ENCODE measurements at places on chromosomes 3 and 15. TPM values are rescaled to one million over a fixed set of nuclear protein-coding genes. Genes with fewer than 3 reads are reported as not detected.

EAF2 gene
- total RNA-seq, result 0.51 TPM

PPP1R2 gene
- total RNA-seq, result 255 TPM

ADAMTS9 gene
- total RNA-seq, result 38.2 TPM

LRRC31 gene
- total RNA-seq, result not detected

RTP3 gene
- total RNA-seq, result not detected

LARP6 gene
- total RNA-seq, result 9.1 TPM

RUBCN gene
- total RNA-seq, result 9.0 TPM

GPR62 gene
- total RNA-seq, result under 0.01 TPM

HIGD2B gene
- total RNA-seq, result not detected

LMAN1L gene
- not detected for total RNA-seq

SNURF gene
- total RNA-seq, result 19.6 TPM

ALDH1L1 gene
- total RNA-seq, result not detected

ST3GAL6 gene
- 7.2 TPM for total RNA-seq

PPP1R14D gene
- total RNA-seq, result not detected

SH3GL3 gene
- total RNA-seq, result not detected

CCR3 gene
- not detected for total RNA-seq

CACNA2D3 gene
- not detected for total RNA-seq

ACKR2 gene
- 3.5 TPM for total RNA-seq

CYP8B1 gene
- total RNA-seq, result not detected

CSK gene
- 27.9 TPM for total RNA-seq

CLRN1 gene
- total RNA-seq, result not detected

ZCWPW2 gene
- total RNA-seq, result 0.13 TPM

EIF2A gene
- total RNA-seq, result 165 TPM

TGM4 gene
- 0.13 TPM for total RNA-seq

PPP2R3A gene
- total RNA-seq, result 4.5 TPM

ADCY5 gene
- under 0.01 TPM for total RNA-seq

HRG gene
- total RNA-seq, result not detected

TAGLN3 gene
- not detected for total RNA-seq

ACTC1 gene
- not detected for total RNA-seq

ANKUB1 gene
- under 0.01 TPM for total RNA-seq

DUSP7 gene
- 6.9 TPM for total RNA-seq

GRIP2 gene
- total RNA-seq, result not detected

UROC1 gene
- total RNA-seq, result not detected

PLCB2 gene
- total RNA-seq, result not detected

MRPS22 gene
- total RNA-seq, result 47.0 TPM

NR2F2 gene
- 33.5 TPM for total RNA-seq

SPTBN5 gene
- 2.7 TPM for total RNA-seq

HTR3E gene
- not detected for total RNA-seq

SERPINI2 gene
- total RNA-seq, result not detected
